ENCODE measurements at places on chromosomes 7 and 10.
A peak's percentile ranks its signal among the peaks of the same experiment; 100 is the strongest.

GRCh38 chr10:48773580-48773979 is 88.9 kb downstream of the WDFY4 start:
- no peak for DNase-seq

- no peak for DNase-seq
Measured at GRCh38 chr10:21919906-21920305, 83.6 kb downstream of the DNAJC1 start.

DNA sequence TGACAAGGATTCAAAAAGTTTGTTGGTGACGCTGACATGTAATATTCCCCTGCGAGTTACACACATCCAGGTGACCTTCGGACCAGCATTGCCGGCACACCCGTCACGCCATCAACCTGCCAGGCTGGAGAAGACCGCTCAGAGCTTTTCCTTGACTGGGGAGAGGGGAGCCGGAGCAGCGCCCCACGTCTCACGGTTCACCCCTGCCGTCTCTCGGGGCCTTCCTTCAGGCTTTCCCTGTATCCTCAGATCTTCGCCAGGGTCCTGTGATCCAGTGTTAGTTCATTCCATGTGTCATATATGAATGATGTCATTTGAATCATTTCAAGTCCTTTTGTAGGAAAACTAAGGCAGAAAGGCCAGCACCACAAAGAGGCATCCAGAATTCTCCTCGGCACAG is 127.8 kb downstream of the MGMT start:
- DNase-seq: no peak

- no peak for DNase-seq
Measured at GRCh38 chr7:21141476-21141875, 286.4 kb upstream of the SP4 start.

- no peak for DNase-seq
Measured at GRCh38 chr7:44604941-44605340, 1.5 kb upstream of the OGDH start.

DNA sequence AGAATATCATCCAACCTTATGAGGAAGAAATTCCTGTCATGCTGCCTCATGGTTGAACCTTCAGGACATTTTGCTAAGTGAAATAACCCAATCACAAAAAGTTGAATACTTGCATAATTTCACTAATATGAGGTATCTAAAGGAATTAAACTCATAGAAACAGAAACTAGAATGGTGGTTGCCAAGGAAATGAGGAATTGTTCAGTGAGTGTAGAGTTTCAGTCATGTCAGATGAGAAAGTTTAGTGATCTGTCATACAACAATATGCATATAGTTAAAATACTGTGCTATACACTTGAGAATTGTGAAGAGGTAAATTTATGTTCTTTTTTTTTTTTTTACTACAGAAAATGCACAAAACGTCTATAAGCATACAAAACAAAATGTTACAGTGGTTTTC is 60.7 kb downstream of the R3HCC1L start:
- no peak for DNase-seq

DNA sequence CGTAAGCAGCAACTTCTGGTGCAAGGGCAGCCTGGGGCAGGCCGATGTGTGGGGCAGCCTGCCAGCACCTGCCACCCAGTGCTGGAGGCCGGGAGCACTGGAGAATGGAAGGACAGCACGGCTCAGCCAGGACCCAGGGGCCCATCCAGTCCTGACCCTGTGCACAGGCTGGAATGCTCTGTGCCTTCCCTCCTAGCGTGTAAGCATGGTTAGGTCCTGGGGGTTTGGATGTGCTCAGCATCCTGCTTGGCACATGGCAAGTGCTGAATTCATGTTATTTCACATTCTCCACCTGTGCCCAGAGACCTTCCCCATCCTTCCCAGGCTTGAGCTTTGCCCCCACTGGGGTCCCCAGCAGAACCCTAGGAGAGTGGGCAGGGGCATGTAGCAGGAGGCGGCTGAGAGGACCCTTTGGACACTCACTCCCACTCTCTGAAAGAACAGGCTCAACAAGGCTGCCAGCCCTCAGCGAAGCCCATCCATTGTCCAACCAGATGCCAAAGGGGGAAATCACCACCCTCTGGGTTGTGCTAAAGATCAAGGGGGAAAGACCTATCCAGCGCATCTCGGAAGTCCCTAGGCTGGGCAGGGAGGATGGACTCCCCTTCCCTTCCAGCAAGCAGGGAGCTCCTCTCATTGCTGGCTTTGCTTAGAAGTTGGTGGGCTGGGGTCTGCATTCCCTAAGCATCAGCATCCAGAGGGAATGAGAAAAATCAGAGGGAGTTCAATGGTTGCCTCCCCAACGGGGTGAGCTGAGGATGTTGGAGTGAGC is 29.7 kb downstream of the ANXA8 start:
- DNase-seq: peak; percentile 19

GRCh38 chr10:66931340-66931948 is 5.6 kb downstream of the LRRTM3 start:
- DNase-seq: peak; percentile 22

DNA sequence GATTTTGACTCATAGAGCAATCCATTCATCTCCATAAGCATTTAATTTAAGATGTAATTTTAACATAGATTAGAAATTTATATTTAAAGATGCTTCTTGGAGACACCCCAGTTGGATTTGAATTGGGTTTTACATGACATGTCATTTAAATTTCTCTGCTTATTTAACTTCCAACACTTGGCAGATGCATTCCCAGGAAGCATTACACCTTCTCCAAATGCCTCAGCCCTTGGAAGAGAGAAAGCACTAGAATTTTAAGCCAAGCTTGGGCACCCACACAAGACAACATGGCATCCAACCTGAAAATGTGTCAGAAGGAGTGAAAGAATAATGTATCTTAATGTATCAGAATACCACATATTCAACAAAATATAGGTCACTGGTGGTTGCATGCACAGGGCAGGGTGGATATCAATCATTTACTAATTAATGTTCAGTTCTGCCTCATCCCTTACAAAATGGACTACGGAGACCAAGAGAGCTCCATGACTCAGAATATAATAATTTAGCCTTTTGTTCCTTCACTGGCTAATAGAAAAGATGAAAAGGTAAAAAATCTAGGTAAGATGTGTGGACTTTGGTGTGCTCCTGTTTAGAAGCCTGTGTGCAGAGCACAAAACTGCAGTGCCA is 541.7 kb upstream of the SORCS1 start:
- DNase-seq: no peak

DNA sequence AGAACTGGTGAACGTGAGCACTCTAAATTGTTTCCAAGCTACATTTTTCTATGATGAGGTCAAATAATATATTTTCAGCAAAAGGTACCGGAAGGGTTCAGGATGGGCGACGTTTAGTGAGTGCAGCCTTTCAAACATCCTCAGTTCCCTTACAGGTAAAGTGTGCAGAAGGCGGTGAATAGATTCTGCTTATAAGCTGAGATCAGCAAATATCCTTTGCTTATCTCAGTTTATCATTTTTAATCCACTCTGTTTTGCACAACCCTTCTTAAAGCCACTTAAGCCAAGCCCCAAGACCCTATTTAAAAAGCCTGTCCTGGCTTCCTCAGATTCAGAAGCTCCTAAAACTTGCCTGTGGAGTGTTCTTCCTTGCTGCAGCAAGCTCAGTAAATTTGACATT is 103.1 kb upstream of the DGKB start:
- DNase-seq: no peak

- no peak for DNase-seq
Measured at GRCh38 chr7:76351372-76351771, 7.4 kb downstream of the YWHAG start.

DNA sequence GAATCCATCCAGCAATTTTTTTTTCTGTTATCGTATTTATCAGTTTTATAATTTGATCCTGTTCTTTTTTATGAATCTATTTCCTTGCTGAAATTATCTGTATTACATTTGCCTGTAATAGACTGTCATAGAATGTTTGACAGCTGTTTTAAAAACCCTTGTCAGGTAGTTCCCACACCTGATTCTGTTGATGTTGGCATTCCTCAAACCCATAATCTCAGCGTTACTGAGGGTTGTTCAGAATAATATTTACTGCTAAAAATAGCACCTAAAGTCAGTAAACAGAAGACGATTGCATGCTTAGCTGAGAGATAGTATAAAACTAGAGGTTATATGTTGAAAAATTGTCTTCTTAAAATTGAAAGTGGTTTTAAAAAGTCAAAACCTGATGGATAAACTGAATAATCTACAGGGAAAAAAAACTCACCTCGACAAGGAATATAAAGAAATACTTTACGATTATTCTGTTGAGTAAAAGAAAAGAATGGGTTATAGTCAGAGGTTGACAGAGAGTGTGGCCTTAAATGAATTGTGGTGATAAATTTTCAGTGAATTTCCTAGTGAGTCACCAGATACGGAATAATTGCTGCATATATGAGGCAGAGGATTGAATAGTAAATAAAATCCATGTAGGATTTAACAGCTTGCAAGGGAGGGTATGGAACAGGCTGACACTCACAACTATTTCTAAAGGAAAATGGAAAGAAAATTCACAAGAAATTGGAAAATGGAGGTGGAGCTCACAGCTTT is 824.1 kb upstream of the IGFBP3 start:
- DNase-seq: no peak

GRCh38 chr10:92327445-92328433 is 36.8 kb downstream of the MARCHF5 start:
- DNase-seq: no peak

DNA sequence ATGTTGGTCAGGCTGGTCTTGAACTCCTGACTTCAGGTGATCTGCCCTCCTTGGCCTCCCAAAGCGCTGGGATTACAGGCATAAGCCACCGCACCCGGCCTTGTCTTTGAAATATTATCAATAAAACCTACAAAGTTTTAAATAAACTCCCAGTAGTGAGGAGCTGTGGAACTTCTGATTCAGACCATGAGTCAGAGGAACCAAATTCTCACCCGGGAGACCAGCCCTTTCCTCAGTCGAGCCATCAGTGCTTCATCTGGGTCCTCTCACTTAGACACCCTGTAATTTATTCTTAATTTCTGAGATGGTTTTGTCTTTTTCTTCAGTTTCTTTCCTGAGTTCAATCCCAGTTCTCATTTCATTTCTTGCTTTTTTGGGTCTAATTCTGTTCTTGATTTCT is 68.6 kb downstream of the DYNC2I1 start:
- no peak for DNase-seq

DNA sequence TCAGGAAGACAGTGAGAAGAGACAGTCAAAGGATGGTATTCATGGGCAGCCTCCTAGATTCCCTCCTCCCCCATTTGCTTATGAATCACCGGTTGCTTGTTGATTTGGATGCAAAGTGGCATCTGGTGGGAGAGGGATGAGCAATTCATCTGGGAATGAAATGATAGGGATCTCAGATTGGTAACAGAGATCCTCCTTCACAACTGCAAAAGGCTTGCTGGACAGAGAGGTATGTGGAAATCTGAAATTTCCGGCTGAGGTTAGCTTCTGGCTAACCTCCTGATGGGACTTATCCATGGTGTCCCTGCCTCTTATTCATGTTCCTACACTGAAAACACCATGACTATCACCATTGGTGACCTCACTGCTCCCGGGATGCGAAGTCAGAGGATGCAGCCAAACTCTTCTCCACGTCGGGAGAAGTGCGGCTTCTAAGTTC is 48.4 kb upstream of the PODXL start:
- DNase-seq: no peak

DNA sequence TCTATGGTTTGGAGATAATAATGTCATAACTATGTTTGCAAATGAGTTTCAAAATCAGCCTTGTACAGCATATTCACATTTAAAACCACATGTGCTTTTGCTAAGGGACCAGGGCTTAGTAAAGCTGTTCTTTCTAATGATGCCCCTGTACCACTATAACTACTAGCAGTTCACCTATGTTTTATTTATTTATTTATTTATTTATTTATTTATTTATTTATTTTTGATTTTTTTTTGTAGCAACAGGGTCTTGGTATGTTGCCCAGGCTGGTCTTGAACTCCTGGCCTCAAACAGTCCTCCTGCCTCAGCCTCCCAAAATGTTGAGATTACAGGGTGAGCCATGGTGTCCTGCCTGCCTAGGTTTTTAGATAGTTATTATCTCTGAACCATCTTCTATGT is 96.9 kb downstream of the CFAP58 start:
- DNase-seq: no peak

DNA sequence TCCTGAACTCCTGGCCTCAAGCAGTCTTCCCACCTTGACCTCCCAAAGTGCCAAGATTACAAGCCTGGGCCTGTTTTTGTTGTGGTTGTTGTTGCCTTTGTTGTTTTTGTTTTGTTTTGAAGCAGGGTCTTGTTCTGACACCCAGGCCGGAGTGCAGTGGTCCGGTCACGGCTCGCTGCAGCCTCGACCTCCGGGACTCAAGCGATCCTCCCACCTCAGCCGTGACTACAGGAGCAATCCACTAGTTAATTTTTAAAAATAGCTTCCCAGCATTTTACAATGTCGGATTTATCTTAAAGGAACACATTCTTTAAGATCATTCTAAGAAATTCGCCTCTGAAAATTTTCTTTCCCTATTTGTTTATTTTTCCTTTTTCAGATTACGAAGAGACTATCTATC is 27.7 kb upstream of the AP5Z1 start:
- no peak for DNase-seq

- DNase-seq: no peak
Measured at GRCh38 chr10:926075-926698, 5.3 kb downstream of the LARP4B start.

GRCh38 chr7:6433784-6434615 is 13.8 kb downstream of the DAGLB start:
- no peak for DNase-seq

GRCh38 chr7:118580743-118581382 is 356.4 kb downstream of the ANKRD7 start:
- no peak for DNase-seq

DNA sequence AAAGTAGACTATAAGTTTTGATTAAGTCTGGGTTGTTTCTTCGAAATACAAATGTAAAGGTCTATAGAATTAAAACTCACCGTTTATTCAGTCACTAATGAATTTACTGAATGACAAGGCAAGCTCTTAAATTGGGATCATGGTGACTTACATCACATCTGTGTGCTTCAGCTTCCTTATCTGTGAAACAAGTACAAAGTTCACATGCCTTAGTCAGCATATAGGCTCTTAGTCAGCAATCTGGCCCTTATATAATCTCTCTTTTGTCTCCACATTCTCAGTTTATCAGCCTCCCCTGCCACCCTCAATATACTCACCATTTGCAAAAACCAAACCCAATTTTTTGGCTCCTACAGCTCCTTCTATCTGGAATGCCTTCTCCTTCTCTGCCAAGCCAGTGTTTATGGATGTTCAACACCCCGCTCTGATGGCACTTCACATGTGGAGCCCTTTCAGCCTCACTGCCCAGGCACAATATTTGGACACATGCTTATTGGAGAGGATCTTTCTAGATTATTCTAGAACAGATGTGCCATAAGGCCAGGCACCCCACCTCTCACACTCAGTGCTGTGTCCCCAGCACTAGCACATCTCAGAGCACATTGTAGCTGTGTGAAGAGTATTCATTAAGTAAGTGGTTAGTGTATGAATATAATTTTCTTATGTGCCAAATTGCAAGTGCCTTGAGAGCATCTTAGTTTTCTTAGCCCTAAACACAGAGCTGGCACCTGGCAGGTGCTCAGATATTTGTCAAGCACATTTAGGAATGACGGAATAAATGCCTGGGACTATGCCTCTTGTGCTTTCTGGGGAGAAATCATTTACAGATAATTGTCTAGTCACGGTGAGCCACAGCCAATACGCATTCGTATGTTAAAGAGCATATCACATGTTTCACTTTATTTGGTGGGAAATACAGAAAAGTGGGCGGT is 9.8 kb upstream of the LAMB1 start:
- no peak for DNase-seq
